ENCODE measurements at places on chromosomes 16 and 17.

- no peak for DNase-seq
Observed at GRCh38 chr17:58265902-58266875, 14.5 kb downstream of the MPO start.

- DNase-seq, result no peak
Observed at GRCh38 chr16:86243571-86244154, 266.7 kb upstream of the FOXF1 start.

- no peak for DNase-seq
Observed at GRCh38 chr17:40825599-40825998, 3.2 kb upstream of the KRT10 start.

- DNase-seq, result no peak
Observed at GRCh38 chr16:56748191-56748590, 18.3 kb downstream of the NUP93 start.

- no peak for DNase-seq
Observed at GRCh38 chr16:72958522-72959076, 89.3 kb downstream of the ZFHX3 start.

DNA sequence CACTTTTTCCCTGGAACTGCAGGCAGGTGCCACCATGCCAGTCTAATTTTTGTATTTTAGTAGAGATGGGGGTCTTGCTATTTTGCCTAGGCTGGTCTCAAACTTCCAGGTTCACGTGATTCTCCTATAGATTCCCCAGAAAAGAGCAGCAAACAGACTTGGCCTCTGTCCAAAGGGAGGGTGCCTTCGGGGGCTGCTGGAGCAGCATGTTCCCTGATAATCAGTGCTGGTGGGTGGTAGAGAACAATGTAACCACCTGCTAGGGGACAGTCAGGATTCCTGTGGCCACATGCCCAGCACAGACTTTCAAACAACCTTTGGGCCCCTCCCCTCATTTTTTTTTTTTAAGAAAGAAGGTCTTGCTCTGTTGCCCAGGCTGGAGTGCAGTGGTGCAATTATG is 14.2 kb upstream of the CCNF start:
- DNase-seq, result no peak

- peak; percentile 99 for DNase-seq
Observed at GRCh38 chr17:35433075-35433894, 985 bp upstream of the SLFN12 start.

DNA sequence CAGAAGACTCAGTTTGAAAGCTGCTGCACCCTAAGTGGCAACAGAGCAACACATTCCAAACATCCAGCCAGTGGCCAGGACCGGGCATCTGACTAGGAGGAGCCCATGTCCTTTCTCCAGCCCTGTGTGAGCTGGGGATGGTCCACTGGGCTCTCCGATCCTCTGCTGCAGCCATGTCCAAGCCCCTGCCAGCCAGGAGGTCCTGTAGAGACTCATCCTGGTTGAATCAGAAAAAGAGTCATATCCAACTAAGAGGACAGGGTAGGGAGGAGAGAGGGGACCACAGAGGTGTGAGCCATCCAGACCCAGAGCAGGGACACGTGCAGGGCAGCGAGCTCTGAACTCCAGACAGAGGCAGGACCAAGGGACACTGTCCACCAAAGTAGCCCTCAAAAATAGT is 163.0 kb upstream of the CDH5 start:
- no peak for DNase-seq

GRCh38 chr16:30472328-30472942 is at the start of gene ITGAL:
TSS of gene ITGAL (plus strand) at chr16:30472742. CDS start at chr16:30472838, 96 bp downstream.
- no peak for DNase-seq

- no peak for DNase-seq
Observed at GRCh38 chr17:29880031-29880430, 50.0 kb downstream of the SSH2 start.

GRCh38 chr16:78441298-78441697 is 341.8 kb downstream of the WWOX start:
- no peak for DNase-seq

- no peak for DNase-seq
Observed at GRCh38 chr16:48903039-48903438, 293.1 kb upstream of the N4BP1 start.

- DNase-seq, result peak; percentile 83
Observed at GRCh38 chr17:20935740-20936139, 107.1 kb downstream of the USP22 start.

GRCh38 chr16:82043680-82044584 is 8.9 kb downstream of the HSD17B2 start:
- DNase-seq, result peak; percentile 91

DNA sequence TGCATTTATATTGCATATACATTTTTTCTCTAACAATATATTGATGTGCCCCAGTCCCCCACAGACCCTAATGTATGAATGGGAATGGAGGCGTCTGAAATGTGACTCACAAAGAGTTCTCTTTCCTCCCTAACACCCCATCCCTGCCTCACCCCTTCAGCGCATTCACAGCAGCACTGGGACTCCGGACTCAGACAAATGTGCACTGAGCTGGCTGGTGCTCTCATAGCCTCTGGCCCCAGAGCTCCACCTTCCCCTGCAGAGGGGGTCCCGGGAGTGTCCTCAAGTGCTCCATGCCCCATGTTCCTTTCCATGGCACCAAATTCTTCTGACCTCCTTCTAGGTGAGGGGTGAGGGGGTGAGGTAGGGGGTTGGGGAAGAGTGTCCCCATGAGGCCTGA is 20.6 kb downstream of the NPTX1 start:
- no peak for DNase-seq

- DNase-seq, result no peak
Observed at GRCh38 chr17:8155996-8156245, 3.7 kb upstream of the PER1 start.

GRCh38 chr16:67936880-67937605 is 393 bp upstream of the PSMB10 start:
- DNase-seq, result no peak

- DNase-seq, result no peak
Observed at GRCh38 chr16:78469787-78470186, 370.3 kb downstream of the WWOX start.

DNA sequence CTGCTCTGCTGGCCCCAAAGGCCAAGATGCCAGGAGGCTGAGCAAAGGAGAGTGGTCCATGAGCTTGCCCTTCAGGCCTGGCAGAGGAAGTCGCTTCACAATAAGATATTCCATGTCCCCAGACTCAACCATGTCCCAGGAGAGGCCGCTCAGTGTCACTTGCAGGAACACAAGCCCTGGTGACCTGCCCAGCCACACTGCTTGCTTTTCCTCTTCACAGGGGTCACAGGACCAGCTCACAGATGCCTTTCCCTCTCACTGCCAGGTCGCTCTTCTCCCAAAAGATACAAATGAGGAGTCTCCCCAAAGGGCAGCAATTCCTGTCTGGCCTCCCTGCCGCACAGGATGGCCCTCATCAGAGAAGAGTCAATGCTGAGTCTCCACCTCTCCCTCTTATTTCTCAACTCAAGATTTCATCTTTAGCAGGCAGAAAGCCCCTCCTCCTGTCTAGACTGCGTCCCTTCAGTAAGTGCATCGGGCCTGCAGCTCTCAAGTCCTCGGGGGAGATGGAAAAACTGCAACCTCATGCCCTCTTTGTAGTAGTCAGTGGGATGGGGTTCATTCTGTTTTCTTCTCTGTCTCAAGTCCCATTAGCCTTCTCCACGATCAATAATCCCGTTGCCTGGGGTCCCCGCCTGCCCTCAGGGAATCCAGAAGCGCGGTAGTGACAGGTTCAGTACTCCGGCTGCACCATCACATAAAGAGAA is 5.0 kb downstream of the JUP start:
- no peak for DNase-seq

GRCh38 chr17:81412490-81413093 is 17.3 kb downstream of the BAHCC1 start:
- DNase-seq, result no peak

- DNase-seq, result no peak
Observed at GRCh38 chr16:83809092-83809491, 1.3 kb downstream of the HSBP1 start.

DNA sequence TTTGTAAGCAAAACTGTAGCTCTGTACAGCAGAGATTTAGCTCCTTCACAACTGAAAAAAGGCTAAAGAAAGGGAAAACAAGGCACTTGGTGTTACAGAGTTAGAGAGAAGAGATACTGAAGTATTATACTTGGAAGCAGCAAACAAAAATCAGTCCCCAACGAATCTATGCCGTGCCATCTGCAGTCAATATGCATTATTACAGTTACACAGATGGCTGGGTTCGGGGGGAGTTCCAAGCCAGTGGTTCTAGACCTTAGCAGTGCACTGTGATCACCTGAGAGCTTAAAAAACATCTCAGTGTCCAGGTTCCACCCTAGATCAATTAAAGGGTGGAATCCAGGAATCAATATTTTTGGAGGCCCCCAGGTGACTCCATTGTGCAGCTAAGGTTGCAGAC is 489.9 kb downstream of the SHISA9 start:
- DNase-seq, result no peak

DNA sequence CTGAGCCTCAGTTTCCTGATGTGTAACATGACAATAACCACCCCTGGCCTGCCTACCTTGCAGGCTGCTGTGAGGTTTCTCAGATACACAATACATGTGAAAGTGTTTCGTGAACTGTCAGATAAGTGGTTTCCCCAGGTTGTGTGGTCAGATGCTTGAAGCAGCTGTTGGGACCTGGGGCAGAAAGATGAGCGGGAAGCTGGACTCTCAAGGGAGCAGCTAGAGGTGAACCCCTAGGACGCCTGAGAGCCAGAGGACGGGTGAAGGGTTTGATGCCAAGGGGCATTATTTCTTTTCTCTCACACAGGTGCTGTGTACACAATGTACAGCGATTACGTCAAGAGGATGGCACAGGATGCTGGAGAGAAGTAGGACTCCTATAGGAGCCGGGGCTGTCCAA is 2.3 kb downstream of the HIGD1B start:
- DNase-seq, result no peak

GRCh38 chr16:71895679-71896365 is 491 bp downstream of the IST1 start:
- peak; percentile 32 for DNase-seq

DNA sequence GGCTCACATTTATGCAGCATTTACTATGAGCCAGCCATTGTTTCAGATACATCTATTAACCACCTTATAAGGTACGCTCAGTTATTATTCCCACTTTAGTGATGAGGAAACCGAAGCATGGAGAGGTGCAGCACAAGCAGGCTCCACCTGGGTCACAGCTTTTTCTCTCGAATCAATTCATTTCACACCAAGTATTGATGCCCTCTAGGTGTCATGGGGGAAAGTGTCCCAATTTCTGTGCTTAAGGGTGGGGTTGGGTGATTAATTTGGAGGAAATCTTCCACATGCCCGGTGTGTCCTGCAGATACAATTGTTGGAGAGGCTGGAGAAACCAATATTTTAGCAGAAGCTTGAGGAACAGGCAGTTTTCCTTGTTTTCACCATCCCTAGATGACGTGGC is 62.7 kb upstream of the DNAJA2 start:
- no peak for DNase-seq

DNA sequence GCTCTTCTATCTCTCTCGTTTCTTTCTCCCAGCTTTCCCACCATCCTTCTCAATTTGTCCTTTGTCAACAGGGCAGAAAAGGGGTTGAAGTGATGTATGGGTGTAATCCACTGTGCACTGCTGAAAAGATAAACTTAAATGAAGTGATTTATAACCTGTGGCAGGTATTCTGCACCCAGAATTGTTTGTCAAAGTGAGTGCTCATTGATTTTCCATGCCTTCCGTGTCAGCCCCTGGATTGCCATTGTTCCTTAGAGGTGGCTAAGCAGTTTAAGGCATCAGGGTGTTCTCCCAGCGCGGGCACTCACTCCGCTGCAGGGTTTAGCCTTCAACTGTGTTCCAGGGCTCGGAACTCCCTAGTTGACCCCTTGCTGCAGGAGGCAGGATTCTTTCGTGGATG is 82.9 kb downstream of the PITPNC1 start:
- no peak for DNase-seq

- DNase-seq, result no peak
Observed at GRCh38 chr16:62445909-62446308, 409.7 kb upstream of the CDH8 start.

GRCh38 chr17:72390675-72391508 is 270.1 kb downstream of the SOX9 start:
- peak; percentile 81 for DNase-seq

- no peak for DNase-seq
Observed at GRCh38 chr16:86597880-86598606, 19.7 kb downstream of the FOXL1 start.

- DNase-seq, result no peak
Observed at GRCh38 chr16:79543219-79543618, 57.3 kb downstream of the MAF start.

DNA sequence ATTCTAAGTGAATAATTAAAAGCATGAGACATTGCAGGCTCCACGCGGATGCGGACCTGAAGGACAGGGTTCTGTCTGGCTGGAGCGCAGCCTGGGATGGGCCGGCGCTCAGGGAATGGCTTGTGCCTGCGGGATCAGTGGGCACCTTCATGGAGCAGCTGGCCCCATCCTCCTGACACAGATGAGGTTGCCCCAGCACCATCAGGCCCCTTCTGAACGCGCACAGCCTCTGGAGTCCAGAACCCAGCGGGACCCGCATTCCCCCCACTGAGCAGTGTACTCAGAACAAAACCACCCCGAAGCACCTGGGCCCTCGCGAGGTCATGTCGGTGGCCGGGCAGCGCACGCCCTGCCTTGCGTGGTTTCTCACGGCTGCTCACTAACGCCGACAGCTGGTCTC is 70.5 kb upstream of the CHMP6 start:
- no peak for DNase-seq

GRCh38 chr17:50397919-50398285 is 579 bp upstream of the LRRC59 start:
- DNase-seq, result no peak

DNA sequence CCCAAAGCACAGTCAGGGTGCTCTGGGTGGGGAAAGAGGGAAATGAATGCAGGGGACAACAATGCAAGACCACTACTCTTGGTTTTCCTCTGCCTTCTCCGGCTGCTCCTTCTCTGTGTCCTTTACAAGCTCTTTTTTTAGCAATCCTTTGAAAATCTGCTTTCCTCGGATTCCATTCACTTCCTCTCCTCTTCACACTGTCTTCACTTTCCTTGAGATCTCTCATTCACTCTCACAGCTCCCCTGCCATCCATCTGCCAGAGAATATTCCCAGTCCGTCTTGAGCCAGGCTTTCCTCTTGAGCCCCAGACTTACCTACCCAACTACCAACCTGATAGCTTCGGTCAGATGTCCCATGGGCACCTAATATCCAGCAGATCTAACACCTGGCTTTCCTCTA is 11.0 kb upstream of the SPOP start:
- DNase-seq, result no peak

DNA sequence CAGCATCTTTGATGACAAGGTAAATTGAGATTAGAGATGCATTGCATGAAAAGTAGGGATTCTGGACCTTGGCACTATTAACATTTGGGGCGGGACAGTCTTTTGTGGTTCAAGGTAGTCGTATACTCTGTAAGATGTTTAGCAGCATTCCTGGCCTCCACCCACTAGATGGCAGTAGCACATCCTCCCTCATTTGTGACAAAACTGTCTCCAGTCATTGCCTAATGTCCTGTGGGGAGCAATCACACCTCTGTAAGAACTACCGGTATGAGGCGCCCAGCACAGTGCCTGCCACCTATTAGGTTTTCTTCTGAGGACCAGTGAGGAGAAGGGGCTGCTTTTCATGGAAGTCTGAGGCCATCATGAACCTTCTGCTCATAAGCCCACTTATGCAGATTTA is 180.8 kb downstream of the RBFOX1 start:
- DNase-seq, result no peak
